ENCODE measurements at places on chromosomes 1 and 21.
A peak's percentile ranks its signal among the peaks of the same experiment; 100 is the strongest.

DNA sequence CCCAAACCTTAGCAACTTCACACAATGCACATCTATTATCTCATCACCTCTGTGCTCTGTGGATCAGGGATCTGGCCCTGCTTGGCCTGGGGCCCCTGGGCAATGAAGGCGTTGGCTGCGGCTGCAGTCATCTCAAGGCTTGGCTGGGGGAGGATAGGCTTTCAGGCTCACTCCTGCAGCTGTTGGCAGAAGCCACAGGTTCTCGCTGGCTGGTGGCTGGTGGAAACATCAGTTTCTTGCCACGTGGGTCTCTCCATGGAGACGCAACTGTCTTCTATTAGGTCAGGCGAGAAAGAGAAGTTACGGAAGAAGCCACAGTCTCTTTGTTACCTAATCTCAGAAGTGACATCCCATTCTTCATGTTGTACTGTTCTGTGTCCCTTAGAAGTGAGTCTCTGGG lies 3.6 kb upstream of the NPPA start:
- no peak for DNase-seq

- DNase-seq: no peak
Observed at GRCh38 chr1:25100151-25100833, 132.0 kb downstream of the SYF2 start.

GRCh38 chr1:232260045-232260444 lies 369.9 kb downstream of the SIPA1L2 start:
- no peak for DNase-seq

GRCh38 chr1:112319371-112320040 lies 76.5 kb upstream of the CTTNBP2NL start:
- DNase-seq: no peak

GRCh38 chr1:93631626-93632365 lies 49.8 kb downstream of the BCAR3 start:
- DNase-seq: peak; percentile 48

- no peak for DNase-seq
Observed at GRCh38 chr1:103424650-103425049, 100.8 kb upstream of the RNPC3 start.

- no peak for DNase-seq
Observed at GRCh38 chr1:229554886-229555621, 3.5 kb downstream of the ABCB10 start.

GRCh38 chr1:32757213-32757895 lies 54.8 kb upstream of the SYNC start:
- DNase-seq: no peak

GRCh38 chr1:12053752-12054548 lies 9.2 kb upstream of the TNFRSF8 start:
- DNase-seq: no peak

GRCh38 chr21:31560479-31560878 lies 99.0 kb upstream of the SOD1 start:
- no peak for DNase-seq

DNA sequence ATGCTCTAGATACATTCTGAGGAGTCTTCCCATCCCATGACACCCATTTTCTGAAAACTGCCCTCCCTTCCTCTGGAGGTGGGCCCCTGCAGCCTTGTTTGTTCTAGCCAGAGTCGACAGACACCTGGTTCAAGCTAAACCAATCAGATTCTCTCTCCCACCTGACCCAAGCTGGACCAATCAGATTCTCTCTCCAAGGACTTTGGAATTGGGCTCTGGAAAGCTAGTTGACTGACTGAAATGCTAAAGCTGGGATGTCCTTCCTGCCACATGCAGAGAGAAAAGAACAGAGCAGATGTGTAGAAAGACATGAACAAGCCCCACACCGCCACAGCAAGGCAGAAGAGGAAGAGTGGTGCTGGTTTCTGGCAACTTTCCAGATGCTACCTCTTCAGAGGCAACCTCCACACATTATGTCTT lies 24.6 kb downstream of the ASAP3 start:
- DNase-seq: no peak

- DNase-seq: no peak
Observed at GRCh38 chr1:203276408-203276807, 28.9 kb upstream of the BTG2 start.

DNA sequence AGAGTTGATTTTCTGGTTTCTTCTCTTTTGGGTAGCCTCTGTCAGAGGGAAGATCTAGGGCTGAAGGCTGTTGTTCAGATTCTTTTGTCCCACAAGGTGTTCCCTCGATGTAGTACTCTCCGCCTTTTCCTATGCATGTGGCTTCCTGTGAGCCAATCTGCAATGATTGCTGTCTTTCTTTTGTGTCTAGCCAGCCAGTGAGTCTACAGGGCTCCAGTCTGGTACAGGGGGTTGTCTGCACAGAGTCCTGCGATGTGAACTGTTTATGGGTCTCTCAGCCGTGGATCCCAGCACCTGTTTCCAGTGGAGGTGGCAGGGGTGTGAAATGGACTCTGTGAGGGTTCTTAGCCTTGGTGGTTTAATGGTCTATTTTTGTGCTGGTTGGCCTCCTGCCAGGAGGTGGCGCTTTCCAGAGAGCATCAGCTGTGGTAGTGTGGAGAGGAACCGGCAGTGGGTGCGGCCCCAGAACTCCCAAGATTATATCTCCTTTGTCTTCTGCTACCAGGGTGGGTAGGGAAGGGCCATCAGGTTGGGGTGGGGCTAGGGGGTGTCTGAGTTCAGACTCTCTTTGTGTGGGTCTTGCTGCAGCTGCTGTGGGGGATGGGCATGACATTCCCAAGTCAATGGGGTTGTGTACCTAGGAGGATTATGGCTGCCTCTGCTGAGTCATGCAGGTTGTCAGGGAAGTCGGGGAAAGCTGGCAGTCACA lies 81.3 kb upstream of the C21orf91 start:
- DNase-seq: no peak

- DNase-seq: no peak
Observed at GRCh38 chr1:17117451-17118265, 1.6 kb downstream of the PADI2 start.

DNA sequence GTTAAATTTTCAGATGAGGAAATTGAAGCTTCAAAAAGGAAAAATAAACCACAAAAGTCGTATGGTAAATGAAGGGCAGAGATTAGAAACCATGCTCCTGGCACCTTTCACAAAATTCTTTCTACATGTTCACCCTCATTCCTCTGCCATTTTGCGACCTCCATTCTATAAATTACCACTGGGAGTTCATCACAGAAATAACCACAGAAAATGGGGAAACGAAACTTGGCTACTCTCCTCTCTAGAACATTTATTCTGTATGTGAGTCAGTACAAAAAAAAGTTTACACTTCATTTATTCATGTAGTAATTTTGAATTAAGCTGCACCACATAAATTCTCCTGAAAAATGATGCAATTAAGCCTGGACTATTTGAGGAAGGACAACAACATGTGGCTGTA lies 320.9 kb upstream of the C1orf87 start:
- no peak for DNase-seq

DNA sequence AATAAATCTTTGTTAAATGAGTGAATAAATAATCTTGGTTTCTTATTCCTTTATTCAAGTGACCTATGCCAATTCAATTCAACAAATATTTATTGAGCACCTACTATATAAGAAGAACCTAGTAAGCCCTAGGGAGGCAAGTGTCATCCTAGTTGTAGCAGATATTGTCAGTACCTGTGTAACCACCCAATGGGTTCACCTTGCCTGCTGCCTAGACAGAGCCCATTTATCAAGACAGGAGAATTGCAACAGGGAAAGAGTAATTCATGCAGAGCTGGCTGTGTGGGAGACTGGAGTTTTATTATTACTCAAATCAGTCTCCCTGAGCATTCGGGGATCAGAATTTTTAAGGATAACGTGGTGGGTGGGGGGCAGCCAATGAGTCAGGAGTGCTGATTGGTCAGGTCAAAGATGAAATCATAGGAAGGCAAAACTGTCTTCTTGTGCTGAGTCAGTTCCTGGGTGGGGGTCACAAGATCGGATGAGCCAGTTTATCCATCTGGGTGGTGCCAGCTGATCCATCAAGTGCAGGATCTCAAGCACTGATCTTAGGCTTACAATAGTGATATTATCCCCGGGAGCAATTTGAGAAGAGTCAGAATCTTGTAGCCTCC lies 53.8 kb upstream of the KCNA3 start:
- no peak for DNase-seq

DNA sequence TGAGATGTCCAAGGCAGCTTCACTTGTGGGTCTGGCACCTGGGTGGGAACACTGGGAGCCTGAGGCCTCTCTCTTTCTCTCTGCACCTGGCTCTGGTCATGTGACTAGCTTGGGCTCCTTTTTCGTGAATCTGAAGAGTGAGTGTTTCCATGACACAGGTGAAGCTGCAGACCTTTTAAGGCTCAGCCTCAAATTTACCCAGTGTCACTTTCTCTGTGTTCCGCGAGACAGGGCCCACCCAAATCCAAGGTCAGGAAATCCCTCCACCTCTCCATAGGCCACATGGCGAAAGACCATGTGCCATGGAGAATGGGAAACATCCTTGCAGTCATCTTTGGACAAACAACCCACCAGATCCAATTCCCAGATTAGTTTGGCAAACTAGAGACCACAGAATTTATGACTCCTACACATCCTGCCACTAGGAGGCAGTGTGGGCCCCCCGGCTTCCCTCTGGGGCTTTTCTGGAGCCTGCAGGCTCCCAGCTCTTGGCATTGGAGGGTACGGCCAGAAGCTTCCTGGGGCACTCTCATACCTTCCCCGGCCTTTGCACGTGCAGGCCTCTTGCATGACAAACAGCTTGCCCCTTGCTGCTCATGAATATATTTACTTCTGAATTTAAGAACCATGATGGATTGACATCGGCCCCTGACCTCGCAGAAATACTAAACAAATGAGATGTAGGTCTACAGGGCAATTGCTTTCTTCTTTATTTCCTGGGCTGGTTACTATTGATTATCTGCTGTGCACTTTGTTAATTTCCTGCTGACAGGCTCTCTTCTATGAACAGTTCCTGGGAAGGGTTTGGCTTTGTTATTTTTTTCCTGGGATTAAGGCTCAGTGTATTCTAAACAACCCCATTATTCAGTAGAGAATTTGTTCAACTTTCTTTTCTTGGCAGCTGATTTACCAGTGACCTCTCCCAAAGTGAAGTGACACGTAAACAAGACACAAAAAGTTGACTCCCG lies 180.7 kb downstream of the KAZN start:
- DNase-seq: peak; percentile 6

DNA sequence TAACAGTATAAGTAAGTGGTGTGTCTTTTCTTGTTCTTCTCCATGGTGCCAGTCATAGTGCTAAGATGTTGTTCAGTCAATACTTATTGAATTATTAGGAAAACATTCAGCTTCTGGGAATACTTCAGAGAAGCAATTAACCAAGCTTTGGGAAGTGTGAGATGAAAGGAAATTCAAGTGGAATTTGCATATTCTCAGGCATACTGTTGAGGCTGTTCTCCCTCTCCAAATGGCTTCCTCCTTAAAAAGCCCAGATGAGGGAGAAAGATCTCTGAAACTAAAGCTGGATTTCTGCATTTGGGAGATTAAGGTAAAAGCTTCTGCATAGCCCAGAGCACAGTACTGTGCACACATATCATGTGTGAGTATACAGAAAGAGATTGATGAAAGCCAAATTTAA lies 73.4 kb downstream of the MACF1 start:
- no peak for DNase-seq

DNA sequence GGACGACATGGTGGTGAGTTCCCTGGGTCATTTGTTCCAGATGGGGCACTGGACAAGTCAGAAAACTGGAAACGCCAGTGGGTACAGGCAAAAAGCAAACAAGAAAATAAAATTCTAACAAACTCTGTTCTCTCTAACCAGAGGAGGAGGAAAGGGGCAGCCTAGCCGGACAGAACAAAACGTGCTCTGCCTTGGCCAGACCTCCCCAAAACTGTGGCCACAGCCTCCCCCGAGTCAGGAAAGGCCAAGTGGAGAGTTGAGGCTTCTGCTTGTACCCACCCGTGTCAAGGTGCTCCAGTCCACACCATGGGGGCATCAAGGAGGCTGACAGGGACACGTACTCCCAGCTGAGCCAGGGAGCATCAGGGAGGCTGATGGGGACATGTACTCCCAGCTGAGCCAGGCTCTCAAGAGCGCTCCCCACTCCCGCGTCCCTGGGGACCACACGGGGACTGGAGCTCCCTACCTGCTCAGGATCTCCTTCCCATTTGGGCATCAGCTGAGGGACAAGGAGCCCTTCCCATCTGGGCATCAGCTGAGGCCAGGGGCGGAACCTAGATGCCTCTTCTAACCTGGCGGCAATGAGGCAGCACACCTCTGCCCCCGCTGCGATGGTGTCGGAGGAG lies 154.8 kb upstream of the COL6A1 start:
- DNase-seq: no peak

- DNase-seq: no peak
Observed at GRCh38 chr1:210228158-210228557, 4.4 kb upstream of the SERTAD4 start.

GRCh38 chr1:202011994-202012393 lies 1.6 kb downstream of the ELF3 start:
- no peak for DNase-seq

- peak; percentile 63 for DNase-seq
Observed at GRCh38 chr1:155173478-155174323, at the start of gene TRIM46. TSS of gene TRIM46 (plus strand) at chr1:155173849. CDS start at chr1:155173967, 118 bp downstream.

DNA sequence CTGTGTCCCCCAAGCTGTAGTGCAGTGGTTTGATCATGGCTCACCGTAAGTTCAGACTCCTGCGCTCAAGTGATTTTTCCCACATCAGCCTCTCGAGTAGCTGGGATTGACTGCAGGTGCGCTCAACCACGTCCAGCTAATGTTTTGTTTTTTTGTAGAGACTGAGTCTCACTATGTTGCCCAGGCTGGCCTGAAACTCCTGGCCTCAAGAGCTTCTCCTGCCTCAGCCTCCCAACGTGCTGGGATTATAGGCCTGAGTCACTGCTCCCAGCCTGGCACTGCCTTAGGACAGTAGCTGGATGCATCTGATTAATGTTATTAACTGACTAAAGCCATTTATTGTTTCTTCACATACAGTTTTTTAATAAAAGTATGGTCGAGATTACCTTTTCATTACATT lies 40.2 kb downstream of the RNF11 start:
- DNase-seq: no peak

- DNase-seq: no peak
Observed at GRCh38 chr1:54986533-54986932, 6.1 kb downstream of the TMEM61 start.

GRCh38 chr1:29473161-29473855 lies 237.0 kb downstream of the PTPRU start:
- no peak for DNase-seq

DNA sequence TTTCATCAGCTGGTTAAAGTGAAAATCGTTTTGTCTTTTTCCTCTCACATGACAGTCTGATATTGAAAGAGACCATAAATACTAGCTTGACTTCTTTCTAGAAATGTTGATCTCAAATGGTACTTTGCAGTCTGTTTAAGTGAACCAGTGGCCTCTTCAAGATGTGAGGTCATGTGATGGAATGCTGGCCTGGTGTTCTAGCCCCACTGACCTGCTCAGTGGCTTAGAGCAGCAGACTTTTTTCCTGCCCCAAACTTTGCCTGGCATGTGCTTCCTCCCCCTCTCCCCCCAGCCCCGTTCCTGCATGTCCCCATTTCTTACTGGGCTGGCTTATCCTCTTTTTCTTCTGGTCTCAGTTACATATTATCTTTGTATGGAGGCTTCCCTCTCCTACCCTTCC lies 34.3 kb downstream of the ZYG11A start:
- no peak for DNase-seq

- DNase-seq: no peak
Observed at GRCh38 chr21:42190486-42190863, 28.5 kb upstream of the ABCG1 start.

GRCh38 chr1:206470692-206471414 lies 577 bp downstream of the IKBKE start:
- DNase-seq: peak; percentile 89

- DNase-seq: no peak
Observed at GRCh38 chr1:47855230-47855629, 142.0 kb downstream of the TRABD2B start.
